ENCODE measurements at places on chromosomes 6 and 20.

DNA sequence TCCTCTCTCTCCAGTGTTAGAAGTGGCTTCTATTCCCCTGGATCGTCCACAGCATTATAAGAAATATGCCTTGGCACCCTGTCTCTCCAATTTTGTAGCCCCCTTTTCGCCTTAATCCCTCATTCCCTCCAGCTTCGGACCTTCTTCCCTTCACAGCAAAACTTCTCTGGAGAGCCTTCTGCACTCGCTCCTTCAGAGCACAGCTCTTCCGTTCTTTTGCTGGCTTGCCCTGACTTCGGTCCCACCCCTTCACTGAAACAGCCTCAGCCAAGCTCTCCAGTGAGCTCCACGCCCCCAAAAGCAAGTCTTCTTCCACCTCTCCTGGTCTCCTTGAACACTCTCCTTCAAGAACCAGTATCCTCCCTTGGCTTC lies 134.7 kb upstream of the RNF24 start:
- DNase-seq = no peak

GRCh38 chr6:78867020-78867369 lies 356 bp upstream of the IRAK1BP1 start:
- DNase-seq = no peak

- DNase-seq = no peak
Observed at GRCh38 chr6:89289710-89290109, 25.4 kb downstream of the GABRR2 start.

- DNase-seq = no peak
Observed at GRCh38 chr6:37665304-37665703, 32.4 kb downstream of the MDGA1 start.

GRCh38 chr20:58891718-58892140 lies 39.2 kb downstream of the GNAS start:
- no peak for DNase-seq

GRCh38 chr20:54184904-54185626 lies 11.3 kb upstream of the CYP24A1 start:
- DNase-seq = no peak

DNA sequence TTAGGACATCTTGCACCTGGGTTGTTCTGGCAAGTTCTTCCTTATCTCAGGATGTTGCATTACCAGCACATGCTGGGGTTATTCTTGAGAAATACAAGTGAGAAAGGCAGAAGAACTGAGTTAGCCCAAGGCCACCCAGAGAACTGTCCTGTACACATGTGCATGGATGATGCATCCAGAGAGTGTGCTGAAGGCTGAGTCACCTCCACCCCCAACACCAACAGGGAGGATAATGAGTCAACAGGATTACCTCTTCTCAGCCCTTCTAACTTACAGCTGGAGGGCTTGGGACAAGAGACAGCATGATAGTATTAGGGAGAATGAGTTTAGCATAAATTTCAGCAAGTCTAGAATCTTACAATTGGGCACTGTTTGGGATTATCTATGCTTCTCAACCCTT lies 8.5 kb downstream of the SCGN start:
- DNase-seq = no peak

GRCh38 chr6:19879663-19880062 lies 42.5 kb downstream of the ID4 start:
- no peak for DNase-seq

GRCh38 chr6:6912817-6913744 lies 194.7 kb upstream of the RREB1 start:
- peak; percentile 16 for DNase-seq

DNA sequence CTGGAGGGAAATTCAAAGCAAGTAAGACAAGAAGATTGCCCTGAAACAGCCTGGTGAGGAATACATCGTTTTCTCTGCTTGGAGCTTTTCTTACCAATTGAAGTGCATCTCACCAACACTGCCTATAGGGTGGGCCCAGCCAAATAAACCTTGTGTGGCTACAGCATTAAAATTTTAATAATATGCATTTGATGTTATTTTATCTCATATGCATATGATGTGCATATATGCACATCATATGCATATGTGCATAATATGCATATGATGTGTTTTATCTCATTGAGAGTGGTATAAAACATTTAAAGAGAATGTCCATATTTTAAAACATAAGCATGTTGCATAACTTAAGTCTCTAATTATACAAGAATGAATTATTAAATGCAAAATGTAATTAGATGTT lies 328.6 kb upstream of the ARID1B start:
- DNase-seq = no peak

DNA sequence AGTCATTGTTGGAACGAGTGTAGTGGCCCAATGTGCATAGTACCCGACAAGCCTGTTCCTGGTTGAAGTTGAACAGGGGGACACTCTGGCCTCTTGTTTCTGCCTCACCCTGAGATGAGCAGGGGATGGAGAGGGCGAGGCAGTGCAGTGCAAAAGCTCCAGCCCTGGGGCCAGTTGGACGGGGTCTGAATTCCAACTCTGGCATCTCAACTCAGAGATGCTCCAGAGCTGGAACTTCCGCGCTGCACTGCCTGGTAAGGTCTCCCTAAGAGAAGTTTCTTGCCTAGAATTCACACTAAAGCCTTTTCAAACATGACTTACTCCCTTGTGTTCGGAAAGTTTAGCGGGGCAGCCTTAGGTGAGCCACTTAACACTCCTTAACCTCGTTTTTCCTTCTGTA lies 72.3 kb upstream of the SLC22A1 start:
- DNase-seq = no peak

All from inflammatory macrophage treated with lipopolysaccharide for 1 hour (primary cell).